ENCODE measurements at places on chromosomes 3 and 15.

DNA sequence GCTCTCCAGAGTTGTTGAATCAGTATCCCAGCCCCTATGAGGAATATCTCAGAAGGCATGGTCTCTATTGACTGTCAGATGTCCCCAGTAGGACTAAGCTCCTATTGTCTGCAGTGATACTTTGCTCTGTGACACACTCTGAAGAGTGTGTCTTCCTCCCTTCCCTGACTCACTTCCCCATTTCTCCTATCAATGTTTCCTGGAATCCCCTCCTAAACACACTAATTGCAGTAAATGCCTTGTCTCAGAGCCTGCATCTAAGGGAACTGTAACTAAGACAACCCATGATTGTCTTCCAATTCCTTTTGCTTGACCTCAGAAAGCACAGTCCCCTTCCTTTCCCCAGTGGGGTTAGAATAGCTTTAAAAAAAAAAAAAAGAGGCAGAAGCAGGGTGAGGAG lies 397.3 kb upstream of the PROK2 start:
- DNase-seq = no peak

- DNase-seq = no peak
Measured at GRCh38 chr3:195853996-195854395, 42.3 kb upstream of the MUC4 start.

GRCh38 chr15:88648357-88649214 lies 9.8 kb downstream of the ISG20 start:
- DNase-seq = peak; percentile 60

- DNase-seq = no peak
Measured at GRCh38 chr3:142972092-142972753, 8.7 kb upstream of the PAQR9 start.

- DNase-seq = no peak
Measured at GRCh38 chr3:58387650-58388546, 45.7 kb downstream of the PDHB start.

GRCh38 chr3:183313764-183314163 lies 60.7 kb downstream of the B3GNT5 start:
- DNase-seq = no peak

DNA sequence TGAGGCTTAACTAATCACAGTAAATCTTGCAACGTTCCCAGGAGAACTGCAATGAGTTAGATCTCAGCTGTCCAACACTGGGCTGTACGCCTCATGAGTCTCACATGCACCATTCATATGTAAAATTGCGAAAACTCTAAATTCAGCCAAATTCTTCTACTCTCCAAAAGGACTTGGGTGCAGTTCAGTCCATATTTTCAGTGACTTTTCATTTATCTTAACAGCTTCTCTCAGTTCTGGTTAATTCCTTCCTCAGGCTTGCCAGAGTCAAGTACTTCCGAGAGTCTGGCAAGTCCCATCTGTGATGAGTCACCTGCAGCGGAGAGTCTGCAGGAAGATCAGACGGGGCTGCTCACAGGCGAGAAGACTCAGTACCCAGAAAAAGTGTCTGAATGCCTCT lies 11.5 kb downstream of the CCDC80 start:
- no peak for DNase-seq

- DNase-seq = no peak
Measured at GRCh38 chr3:127027811-127028548, 45.1 kb downstream of the PLXNA1 start.

- no peak for DNase-seq
Measured at GRCh38 chr3:167450195-167450594, 23.6 kb downstream of the SERPINI2 start.

DNA sequence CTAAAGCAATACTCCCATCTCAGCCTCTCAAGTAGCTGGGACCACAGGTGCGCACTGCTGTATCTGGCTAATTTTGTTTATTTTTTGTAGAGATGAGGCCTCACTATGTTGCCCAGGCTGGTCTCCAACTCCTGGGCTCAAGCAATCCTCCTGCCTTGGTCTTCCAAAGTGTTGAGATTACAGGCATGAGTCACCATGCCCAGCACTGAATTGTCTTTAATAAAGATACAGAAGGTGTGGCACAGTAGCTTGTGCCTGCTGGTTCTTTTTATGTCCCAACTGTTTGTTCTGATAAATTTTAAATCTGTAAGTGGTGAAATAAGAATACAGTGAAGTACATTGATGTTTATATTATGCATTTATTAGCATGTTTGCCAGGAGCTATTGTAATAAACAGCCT lies 20.6 kb upstream of the TRAK1 start:
- DNase-seq = no peak

GRCh38 chr3:194961571-194961970 lies 275.9 kb downstream of the FAM43A start:
- no peak for DNase-seq

- DNase-seq = no peak
Measured at GRCh38 chr3:16961621-16962205, 77.0 kb downstream of the PLCL2 start.

- DNase-seq = no peak
Measured at GRCh38 chr3:141330235-141330634, 38.1 kb upstream of the ZBTB38 start.

DNA sequence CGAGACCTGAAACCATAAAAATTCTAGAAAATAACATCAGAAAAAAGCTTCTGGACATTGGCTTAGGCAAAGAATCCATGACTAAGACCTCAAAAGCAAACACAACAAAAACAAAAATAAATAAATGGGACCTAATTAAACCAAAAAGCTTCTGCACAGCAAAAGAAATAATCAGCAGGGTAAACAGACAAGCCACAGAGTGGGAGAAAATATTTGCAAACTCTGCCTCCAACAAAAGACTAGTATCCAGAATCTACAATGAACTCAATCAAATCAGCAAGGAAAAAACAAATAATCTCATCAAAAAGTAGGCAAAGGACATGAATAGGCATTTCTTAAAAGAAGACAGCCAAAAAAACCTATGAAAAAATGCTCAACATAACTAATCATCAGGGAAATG lies 59.6 kb downstream of the DNAH12 start:
- DNase-seq = no peak

- no peak for DNase-seq
Measured at GRCh38 chr15:87944691-87945090, 311.8 kb downstream of the NTRK3 start.

- no peak for DNase-seq
Measured at GRCh38 chr3:23519314-23520208, 286.2 kb upstream of the UBE2E1 start.

DNA sequence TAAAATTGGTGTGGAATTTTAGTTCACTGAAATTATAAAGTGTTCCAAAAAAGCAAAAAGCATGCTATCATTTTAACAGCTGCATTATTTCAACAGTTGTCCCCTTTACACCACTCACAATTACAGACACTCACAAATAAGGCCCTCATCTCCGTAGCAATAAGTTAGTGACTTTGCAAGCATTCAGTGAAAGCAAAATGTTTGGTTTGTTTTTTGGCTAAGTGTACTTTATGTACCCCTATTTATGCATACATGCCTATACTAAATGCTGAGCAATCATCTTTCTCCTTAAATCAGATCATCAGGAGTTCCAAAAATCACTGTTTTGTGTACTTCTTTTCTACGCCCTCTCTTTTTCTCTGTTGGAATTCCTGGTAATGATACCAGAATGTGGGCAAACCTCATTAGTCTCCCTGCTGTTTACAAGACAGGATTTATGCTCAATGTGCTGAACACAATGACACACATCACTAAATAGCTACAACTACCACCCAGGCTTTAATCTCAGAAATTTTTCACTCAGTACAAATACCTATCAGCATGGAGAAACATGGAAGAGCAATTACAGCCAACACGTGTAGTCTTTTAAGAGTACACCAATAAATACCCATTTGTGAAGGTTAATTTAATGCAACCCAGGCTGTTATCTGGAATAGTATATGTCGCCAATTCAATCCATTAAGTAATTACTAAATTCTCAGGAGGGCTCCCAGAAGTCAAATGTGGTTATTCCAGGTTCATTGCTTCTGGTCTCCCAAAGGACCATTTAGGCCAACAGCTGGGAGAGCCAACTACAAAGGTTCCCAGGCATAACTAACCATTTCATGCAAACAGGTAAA lies 12.0 kb downstream of the ALDH1A2 start:
- no peak for DNase-seq

GRCh38 chr15:57832183-57832582 lies 125.7 kb downstream of the POLR2M start:
- no peak for DNase-seq

DNA sequence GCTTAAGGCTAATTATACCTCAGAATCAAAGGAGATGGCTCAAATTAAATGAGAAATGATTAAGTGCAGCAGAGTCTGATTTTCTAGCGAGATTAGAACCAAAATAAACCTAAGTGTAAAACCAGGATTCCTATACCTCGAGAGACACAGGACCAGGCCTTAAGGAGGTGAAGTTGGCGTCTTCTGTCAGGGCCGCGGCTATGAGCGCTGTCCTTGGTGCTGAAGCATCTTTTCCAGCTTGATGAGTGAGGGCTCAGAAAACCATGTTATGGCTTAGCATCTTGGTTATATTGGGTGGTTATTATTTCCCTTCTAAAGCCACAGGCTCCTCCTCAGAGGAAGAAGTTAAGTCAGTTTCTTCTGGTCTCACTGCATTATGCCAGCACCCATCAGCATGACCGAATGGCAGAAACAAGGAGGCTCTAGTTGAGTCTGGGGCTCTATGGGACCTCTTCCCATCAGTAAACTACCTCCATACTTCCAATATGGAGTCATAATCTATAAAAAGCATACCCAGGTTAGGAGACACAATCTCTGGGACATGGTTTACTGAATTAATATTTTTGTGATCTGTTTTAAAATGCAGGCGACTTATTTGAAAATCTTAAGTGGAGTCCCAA lies 120.1 kb upstream of the NMNAT3 start:
- DNase-seq = no peak

GRCh38 chr15:44656298-44656697 lies 7.2 kb downstream of the SPG11 start:
- no peak for DNase-seq

DNA sequence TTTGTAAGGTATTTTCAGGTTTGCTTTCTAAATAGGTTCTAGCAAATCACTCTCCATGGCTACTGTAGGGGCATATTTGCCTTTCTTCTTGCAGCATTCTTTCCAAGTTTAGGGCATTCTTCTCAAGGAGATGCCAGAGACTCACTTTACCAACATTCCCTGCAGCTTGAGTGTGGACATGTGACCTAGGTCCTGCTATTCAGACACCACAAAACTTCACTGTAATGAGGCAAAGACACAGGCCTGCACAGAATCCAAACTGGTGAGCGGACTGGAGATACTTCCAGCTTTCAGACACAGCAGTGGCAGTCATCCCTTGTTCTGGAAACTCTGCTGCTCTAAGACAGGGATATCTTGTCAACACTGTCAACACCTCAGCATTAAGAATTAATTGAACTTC lies 146.4 kb upstream of the PFN2 start:
- DNase-seq = no peak

DNA sequence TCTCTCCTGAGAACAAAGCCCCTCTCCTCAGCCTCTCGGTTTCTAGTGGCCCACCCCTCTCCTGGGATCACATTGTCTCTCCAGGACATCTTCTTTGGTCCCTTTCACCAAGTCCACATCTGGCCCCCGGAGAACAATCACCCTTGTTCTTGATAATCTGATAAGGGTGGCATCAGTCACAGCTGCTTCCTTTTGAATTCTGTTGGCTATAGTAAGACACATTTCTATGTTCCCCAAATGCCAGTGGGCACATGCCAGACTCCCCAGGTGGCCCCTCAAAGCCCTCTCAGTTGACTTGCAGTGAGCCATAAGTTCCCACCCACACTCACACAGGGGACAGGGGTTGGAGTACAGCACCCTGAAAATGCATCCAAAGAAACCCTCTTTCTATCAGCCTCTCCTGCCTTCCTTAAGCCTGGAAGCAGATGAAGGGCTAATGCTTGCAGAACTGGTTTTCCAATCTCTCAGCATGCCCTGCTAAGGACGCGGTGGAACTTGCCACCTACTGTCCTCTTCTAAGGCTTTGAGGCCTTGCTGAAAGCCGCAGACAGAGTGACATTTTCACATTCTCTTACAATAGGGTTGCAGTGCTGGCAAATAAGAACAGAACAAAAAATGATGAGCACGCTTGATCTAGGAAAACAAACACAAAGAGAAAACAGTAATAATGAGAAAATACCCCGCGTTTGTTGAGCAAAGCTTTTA lies 101.3 kb upstream of the SLCO3A1 start:
- no peak for DNase-seq

DNA sequence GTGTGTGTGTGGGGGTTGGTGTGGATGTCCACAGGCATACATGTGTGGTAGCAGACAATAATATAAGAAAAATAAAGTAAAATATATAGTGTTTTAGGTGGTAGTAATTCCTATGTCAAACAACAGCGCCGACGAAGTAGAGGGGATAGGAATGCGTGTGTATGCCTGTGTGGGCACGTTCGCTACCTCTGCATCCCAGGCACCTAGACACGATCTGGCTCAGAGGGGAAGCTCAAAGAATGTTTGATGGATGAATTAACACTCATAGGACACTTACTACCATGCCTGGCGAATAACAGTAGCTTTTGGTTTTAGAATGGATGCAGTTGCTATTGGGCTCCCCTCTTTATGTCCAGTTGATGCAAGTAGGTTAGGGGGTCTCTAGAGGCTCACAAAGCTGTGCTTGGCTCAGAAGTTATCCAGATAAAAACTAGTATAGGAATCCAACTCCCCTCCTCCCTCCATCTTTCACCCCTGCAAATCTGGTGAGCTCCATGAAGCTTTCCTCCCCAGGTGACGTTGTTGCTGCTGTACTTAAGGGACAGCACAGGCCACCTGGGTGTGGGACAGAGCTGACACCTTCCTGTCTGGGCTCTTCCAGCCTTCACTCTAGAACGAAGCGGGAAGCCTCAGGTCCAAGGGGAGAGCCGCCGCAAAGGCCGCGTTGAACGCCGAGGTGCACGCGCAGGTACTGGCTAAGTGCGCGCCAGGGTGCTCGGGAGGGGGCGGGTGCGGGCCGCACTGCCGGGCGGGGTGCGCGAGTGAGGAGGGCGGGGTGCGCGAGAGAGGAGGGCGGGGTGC lies 192.6 kb upstream of the LYSMD4 start:
- peak; percentile 81 for DNase-seq

- DNase-seq = no peak
Measured at GRCh38 chr3:73056014-73056844, 5.2 kb upstream of the EBLN2 start.

DNA sequence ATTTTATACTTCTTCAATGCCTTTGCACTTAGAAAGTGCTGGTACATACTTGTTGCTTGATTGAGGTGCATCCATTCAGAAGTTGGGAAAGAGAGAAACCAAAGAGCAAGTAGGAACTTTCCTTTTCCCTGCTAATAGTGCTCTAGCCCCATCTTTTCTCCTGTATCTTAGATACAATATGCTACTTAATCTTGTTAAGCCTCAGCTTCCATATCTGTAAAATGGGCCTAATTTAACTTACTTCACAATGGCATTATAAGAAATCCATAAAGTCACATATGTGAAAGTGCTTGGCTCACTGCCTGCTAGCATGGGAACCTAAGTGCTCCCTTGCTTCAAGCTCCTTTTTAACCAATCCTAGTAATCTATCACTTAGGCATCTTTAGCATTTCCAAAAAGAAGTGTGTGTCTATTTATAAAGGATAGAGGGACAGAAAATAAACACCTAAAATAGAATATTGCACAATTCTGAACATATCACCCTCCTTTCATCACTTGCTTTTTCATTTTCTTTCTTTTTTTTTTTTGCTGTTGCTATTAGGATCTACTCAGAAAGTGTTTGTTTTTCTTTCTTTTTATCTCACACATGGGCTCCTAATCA lies 28.1 kb downstream of the KCNAB1 start:
- DNase-seq = no peak

GRCh38 chr15:52124270-52124880 lies 11.8 kb upstream of the BCL2L10 start:
- no peak for DNase-seq

- no peak for DNase-seq
Measured at GRCh38 chr3:40875581-40875980, 323.7 kb upstream of the CTNNB1 start.
